ENCODE measurements at places on chromosomes 7 and 10.

GRCh38 chr10:122050811-122051210, 61.8 kb downstream of the TACC2 start:
- no peak for DNase-seq

- DNase-seq, result no peak
These were observed 67.9 kb downstream of the RNLS start for GRCh38 chr10:88515235-88515634.

DNA sequence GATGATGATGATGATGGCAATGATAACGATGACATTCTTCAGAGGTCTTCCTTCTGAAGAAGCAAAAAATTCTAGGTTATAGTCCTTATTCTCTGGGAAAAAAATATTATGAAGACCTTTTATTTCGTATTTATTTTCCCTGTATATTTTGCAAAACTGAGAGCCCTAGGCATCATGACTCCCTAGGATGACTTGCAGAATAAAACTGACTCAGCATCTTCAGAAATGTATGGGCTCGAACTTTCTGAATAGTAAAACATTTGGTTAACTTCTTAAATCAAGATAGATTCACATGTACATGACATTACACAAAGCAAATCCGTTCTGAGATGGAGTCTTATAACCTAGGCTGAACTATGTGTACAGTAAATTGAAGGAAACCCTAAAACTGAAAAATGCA, 29.4 kb downstream of the DKK1 start:
- no peak for DNase-seq

- no peak for DNase-seq
These were observed 41.8 kb upstream of the MKI67 start for GRCh38 chr10:128167926-128168520.

- no peak for DNase-seq
These were observed 143.7 kb downstream of the PTPRN2 start for GRCh38 chr7:158443688-158444483.

DNA sequence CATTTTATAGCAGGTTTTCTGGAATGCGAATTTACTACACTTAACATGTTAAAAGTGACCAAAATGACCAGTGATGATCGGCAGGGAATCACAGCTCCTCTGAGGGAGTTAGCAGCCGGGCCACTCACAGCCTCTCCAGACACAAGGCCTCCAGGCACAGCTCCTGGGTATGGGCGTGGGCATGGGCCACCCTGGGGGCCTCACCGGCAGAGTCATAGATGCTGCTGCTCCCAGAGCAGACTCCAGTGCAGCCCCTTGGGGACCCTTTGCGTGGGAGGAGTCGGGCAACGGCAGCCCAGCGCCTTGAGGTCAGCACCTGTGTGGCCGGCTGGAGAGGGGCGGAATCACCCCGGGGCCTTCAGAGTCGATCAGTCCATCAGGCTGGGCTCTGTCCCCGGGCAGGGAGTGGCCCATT, 8.6 kb downstream of the KNDC1 start:
- no peak for DNase-seq

- no peak for DNase-seq
These were observed 215.5 kb downstream of the PCDH15 start for GRCh38 chr10:54585572-54585971.

DNA sequence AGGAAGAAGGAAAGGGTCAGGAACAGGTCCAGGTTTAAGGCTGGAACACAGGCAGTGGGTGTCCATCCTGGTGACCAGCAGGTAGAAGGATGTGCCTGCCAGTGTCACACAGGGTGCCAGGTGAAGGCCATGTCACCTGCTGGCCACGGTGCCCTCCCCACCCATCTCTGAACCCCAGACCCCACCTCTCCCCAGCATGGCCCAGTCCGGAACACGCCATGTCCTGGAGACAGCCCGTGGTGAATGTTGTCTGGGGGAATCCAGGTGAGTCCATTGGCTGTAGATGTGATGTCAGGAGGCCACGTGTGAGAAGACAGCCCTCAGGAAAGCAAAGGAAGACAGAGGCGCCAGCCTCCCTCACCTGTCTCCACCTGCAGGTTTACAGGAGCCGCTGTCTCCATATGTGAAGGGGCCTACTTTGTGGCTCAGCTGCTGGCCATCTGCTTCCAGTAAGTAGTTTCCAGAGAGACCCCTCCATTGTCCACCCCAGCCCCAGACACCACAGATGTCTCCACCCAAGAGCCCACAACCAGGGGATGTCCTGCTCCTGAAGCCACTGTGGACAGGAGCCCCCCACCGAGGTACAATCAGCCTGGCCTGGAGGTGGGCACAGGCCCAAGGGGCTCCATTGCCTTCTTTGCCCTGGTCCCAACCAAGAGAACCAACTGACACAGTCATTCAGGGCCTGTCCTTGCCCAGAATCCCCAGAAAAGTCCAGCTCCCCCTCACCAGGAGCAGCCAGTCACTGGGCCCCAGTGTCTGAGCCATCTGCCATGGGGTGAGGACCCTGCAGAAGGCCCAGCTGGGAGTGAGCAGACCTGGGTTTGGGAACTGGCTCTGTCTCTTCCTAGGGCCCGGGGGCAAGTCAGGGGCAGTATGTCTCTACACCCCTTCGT, 20.7 kb downstream of the TMEM72 start:
- no peak for DNase-seq

DNA sequence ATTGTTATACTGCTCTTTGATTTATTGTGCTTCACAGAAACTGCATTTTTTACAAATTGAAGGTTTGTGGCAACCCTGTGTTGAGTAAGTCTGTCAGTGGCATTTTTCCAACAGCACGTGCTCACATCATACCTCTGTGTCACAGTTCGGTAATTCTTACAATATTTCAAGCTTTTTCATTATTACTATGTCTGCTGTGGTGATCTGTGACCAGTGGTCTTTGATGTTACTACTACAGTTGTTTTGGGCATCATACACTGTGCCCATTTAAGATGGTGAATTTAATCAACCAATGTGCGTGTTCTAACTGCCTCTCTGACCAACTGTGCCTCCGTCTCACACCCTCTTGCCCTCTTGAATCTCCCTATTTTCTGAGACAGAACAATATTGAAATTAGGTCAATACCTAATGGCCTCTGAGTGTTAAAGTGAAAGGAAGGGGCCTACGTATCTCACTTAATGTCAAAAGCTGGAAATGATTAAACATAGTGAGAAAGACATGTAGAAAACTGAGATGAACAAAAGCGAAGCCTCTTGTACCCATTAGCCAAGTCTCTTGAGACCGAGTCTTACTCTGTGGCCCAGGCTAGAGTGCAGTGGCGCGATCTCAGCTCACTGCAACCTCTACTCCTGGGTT, 20.2 kb upstream of the ASL start:
- no peak for DNase-seq

DNA sequence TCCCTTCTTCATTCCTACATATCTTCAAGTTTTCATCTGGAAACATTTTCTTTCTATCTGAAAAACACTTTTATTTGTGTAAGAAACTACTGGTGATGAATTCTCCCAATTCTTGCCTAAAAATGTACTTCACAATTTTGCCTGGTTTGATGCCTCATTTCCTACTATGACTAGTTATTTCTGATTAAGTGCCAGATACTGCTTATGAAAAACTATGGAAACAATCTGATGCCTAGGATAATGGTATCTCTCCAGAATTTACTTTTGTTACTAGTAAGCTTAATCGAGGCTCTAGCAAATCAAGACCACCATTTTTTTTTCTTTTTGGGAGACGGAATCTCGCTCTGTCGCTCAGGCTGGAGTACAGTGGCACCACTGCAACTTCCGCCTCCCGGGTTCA, 31.3 kb downstream of the CACUL1 start:
- DNase-seq, result no peak

DNA sequence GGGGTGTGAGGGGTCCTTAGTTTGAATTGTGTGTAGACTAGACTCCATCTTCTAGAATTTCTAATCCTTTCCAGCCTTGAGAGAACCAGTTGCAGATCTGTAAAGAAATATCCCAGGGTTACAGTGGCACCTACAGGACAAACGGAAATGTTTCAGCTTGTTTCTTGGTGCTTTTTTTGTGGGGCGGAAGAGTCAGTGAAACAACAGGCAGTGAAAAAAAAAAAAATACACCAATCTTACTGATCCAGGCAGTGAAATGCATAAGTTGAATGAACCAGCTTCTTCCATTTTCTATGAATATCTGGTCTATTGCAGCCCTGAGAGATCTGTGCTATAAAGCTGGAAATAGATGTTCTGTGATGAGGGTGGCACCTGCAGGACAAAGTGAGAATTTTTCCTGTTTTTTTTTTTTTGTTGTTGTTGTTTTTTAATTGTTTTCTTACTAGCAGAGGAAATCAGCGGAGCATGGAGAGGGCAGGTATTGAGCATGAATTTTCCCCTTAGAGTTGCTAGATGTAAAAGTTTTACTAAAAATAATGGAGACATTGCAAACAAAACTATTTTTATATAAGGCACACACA, 81.9 kb upstream of the DYNC1I1 start:
- no peak for DNase-seq

Data from anterior cingulate cortex (tissue), 58 donors.